ENCODE measurements at places on chromosomes 1 and 21.
A peak's percentile ranks its signal among the peaks of the same experiment; 100 is the strongest.

DNA sequence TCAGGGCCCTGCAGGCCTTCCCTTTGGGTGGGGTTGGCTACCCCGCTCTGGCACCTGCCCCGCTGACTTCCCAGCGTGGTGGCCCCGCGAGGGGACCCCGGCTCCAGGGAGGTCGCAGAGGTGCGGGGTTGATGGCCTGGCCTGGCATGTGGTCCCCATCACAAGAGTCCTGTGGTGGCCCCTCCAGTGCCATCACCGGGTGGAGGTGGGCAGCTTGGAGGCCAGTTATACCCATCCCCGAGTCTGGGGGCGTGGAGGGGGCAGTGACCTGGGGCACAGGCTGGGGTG lies 26.8 kb downstream of the PRMT2 start:
- DNase-seq, result no peak

DNA sequence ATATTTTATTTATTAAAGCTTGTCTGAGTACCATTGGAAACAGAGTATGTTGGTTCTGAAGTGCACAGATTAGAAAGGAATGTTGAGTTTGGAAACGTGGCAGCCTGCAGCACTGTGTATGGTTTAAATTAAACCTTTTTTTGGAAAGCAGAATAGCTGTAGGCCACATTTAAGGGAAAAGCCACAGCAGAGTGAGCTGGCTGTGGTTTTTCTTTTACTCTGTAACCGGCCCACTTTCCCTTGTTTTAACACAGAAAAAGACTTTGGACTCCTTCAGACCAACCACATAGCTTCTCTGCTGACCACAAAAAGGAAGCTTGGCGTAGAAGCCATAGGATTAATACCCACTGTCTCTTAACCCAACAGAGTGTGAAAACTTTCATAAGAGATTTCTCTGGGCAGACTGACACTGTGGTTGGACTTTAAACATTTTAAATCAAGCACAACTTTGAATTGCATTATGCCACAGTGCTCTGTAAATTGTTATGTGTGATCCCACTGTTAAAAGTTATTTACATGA lies 75.2 kb downstream of the NFIA start:
- no peak for DNase-seq

- no peak for DNase-seq
Observed at GRCh38 chr1:159113596-159114433, 37.2 kb upstream of the AIM2 start.

DNA sequence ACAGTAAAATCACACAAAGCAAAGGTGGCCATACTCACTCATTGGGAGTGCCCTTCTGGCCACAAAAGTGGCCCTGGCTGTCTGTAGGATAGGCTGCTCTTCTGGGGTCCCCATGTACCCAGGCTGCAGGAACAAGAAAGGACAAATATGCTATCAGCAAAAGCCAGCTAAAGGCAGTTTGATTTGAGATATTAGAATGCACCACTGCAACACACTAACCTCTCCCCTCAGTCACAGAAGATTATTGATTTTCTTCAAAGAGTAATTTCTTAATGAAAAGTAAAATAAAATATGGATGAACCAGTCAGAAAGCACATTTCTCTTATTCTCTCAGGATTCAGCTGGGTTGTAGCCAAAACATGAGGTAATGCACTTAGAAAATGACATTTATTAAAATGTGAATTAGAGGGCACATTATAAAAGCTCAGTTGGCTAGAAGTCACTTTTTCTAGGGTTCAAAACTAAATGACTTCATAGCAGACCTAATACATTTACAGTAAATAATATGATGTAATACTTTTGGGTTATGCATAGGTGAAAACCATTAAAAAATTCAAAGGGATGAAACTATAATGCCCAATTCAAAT lies 140.8 kb downstream of the LHX8 start:
- no peak for DNase-seq

GRCh38 chr1:186188004-186188539 lies 187.0 kb downstream of the TPR start:
- no peak for DNase-seq

DNA sequence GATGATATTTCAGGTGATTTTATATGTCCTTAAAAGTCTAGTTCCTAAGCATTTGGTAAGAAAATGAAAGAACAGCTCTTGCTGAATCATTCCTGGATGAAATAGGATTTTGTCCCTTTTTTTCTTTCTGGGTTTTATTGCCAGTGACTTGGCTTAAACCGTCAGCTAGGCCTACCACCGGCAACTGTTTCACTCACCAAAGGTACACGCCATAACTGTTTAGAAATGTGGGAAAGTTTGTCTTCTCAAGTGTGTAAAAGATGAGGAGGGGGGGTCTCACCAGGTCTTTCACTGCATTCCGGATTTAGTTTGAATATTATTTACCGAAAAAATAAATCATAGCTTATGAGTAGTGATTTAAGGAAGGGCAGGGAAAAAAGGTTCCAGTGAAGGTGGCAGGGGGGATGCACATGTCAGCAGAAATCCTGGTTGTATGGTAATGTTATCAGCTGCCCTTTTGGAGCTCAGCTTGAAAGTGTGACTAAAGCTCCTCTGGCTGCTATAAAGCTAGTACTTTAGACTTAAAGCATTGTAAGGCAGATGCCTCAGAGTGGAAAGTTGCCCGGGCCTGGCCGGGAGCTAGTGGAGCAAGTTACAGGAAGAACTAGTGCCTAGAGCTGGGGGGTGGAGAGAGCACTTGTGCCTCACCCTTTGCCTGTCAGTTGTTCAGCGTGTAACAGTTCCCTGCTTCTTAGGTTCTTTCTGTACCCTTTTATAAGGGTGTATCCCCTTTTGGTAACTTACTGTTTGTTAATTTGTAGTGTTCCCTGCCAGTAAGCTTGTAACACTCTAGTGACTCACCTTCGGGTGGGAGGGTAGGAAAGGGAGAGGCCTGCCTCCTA lies 3.1 kb downstream of the ATP1A1 start:
- peak; percentile 42 for DNase-seq

GRCh38 chr1:40151457-40152079 lies 9.6 kb upstream of the RLF start:
- DNase-seq, result no peak

- DNase-seq, result no peak
Observed at GRCh38 chr1:158646465-158646864, 40.0 kb downstream of the SPTA1 start.

DNA sequence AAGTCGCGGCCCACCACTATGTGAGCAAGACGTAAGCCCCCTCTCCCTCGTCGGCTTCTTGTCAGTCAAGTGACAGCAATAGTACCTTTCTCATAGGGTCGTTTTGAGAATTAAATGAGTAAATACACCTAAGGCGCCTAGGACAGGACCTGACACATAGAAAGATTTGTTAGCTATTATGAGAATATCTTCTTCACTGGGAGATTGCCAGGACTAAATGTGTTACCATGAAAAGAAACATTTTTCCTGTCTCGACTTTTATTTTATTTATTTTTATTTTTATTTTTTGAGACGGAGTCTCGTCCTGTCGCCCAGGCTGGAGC lies 798 bp downstream of the PMF1 start:
- DNase-seq, result no peak

DNA sequence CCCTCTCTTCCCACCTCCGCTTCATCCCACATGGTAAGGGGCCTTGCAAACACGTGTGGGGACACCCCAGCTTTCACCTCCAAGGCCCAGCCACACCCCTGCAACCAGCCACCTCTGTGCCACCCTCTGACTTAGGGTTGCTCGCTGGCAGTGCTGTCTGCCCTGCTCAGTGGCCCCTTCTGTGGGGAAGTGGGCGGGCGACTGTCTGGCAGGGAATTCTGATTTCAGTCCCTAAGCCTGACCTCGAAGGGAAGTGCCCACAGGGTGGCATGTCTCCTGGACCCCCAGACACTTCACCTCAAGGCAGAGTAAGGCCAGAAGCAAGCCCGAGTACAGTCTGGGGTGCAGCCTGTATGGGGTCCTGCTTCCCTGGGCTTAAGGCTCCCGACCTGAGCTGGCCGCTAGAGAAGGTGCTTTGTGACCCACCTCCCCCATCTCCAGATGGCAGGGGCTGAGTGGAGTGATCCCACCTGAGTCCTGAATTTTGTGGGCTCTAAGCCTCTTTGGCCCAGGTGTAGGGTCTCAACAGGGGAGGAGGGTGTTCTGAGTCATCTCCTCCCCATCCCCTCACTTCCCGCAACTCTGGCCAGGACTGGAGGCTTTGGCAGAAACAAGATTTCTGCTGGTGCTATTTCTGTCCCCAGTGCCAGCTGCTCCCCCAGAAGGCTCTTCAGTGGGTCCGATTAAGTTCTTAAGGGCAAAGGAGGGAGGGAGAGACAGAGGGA lies 7.0 kb downstream of the RD3 start:
- DNase-seq, result no peak

- DNase-seq, result no peak
Observed at GRCh38 chr1:117564227-117565075, 41.4 kb upstream of the TENT5C start.

GRCh38 chr1:8216005-8216404 lies 101.9 kb upstream of the SLC45A1 start:
- no peak for DNase-seq

DNA sequence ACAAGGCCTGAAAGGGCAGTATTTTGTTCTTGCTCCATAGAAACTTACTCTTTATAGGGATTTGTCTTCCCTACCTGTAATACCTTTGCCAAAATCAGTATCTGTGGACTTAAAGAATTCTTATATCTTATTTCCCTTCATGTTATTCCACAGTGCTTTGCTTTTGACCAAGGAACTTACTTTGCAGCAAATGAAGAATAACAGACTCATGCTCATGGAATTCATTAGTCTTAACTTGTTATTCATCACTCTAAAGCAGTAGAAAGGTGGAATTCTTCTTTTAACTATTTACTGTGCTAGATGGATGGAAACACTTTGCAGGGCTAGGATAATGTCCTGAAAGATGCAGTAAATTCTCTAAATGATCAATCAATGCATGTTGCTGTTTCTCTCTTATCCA lies 45.9 kb downstream of the DUSP10 start:
- no peak for DNase-seq

- peak; percentile 22 for DNase-seq
Observed at GRCh38 chr1:112618114-112618720, 724 bp downstream of the ST7L start.

DNA sequence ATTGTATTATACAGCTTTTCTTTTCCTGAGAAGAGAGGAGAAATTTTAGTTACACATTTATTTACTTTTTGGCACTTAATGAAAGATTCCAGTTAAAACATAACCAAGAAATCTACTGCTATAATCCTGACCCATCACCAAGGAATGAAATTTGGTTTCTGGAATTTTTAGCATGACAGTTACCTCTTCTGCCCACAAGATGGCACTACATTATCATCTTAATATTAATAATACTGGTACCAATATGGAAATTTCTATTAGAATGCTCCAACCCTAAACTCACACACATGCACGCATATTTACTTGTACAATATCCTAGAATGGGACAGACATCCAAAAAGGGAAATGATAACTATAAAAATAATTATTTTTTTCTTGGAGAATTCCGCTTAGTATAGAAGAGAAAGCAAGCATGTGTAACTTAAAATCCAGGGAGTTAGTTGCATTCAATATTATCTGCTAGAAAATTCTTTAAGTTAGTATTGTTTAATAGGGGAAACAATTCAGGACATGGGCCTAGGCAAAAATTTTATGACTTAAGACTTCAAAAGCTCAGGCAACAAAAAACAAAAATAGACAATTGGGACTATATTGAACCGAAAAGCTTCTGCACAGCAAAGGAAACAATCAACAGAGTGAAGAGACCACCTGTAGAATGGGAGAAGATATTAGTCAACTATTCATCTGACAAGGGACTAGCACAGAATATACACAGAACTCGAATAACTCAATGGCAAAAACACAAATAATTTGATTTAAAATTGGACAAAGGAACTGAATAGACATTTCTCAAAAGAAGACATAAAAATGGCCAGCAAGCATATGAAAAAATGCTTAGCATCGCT lies 37.4 kb downstream of the MAP3K21 start:
- no peak for DNase-seq

GRCh38 chr1:226074046-226074445 lies 11.5 kb downstream of the H3-3A start:
- no peak for DNase-seq

DNA sequence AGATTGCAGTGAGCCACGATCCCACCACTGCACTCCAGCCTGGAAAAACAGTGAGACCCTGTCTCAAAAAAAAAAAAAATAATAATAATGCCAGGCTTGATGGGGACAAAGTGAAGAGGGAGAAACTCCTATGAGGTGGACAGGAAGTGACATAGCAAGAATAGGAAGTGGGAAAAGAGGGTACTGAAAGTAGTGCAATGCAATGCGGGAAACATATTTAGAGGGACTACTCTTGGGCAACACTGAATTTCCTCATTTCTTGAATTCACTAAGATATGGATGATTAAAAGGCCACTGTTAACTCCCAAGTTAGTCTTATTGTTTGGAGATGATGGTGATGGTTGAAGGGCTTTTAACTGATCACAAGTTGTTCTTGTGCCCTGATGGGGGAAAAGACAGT lies 21.6 kb upstream of the KCNA2 start:
- no peak for DNase-seq

- DNase-seq, result no peak
Observed at GRCh38 chr1:4174291-4175200, 274.5 kb upstream of the C1orf174 start.

- no peak for DNase-seq
Observed at GRCh38 chr1:230796626-230797025, 49.4 kb downstream of the CAPN9 start.

GRCh38 chr1:61956016-61956645 lies 213.9 kb downstream of the PATJ start:
- no peak for DNase-seq

DNA sequence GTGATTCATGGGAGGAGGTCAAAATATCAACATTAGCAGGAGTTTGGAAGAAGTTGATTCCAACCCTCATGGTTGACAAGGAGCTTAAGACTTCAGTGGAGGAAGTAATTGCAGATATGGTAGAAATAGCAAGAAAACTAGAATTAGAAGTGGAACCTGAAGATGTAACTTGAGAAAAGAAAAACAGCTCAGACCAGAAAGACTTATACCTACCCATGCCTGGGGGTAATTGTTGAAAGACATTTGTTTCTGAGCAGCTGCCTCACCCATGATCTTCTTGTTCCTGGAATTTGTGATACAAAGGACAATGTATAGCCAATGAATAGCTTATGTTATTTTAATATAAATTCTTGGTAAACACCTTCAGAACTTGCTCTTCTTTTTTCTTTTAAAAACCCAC lies 128.6 kb downstream of the LRIG2 start:
- DNase-seq, result no peak

DNA sequence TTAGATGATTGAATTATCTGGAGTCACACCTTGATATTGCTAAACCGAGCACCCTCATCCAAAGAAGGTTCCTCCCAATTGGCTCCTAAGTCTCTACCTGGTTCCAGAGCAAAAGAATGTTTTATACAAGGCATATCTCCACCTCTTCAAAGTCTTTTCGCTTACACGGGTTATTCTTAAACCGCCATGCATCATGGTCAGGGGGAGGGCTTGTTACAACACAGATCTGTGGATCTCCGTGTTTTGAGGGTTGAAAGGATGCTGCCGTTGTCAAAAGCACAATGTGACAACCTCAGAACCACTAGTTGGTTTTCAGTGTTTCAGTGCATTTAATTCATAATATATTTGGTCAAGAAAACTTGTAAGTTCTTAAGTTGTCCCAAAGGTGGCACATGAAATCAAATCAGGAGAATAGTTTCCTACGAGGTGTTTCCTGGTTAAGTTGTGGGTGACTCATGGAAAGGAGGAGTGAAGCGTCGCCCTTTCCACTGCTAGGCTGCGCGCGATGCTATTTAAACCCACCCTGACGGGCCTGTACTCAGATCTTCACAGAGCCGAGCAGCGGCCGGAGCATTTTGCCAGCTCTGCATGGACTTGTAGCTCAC lies 1531.6 kb upstream of the TPTE start:
- DNase-seq, result no peak

Measured in activated T-cell treated with anti-CD3 and anti-CD28 coated beads for 24 hours (primary cell).